ENCODE measurements at places on chromosomes 1 and 21. TPM values are rescaled to one million over a fixed set of nuclear protein-coding genes. Genes with fewer than 3 reads are reported as not detected.

Gene C1orf94
- total RNA-seq, result not detected

Gene ILDR2
- 0.14 TPM for total RNA-seq

Gene PEAR1
- 3.8 TPM for total RNA-seq

Gene MYCL
- total RNA-seq, result 1.7 TPM

Gene TIAM1
- total RNA-seq, result 1.0 TPM

Gene UBL4B
- 0.20 TPM for total RNA-seq

Gene OR2M3
- total RNA-seq, result not detected

Gene MYOG
- total RNA-seq, result 336 TPM

Gene CYP2J2
- total RNA-seq, result 21.7 TPM

Gene DIRAS3
- total RNA-seq, result 0.64 TPM

Gene ZSWIM5
- total RNA-seq, result 0.50 TPM

Gene NR1I3
- total RNA-seq, result not detected

Gene TLCD4
- total RNA-seq, result 23.4 TPM

Gene GJB4
- not detected for total RNA-seq

Gene LEFTY2
- 0.42 TPM for total RNA-seq

Gene COL9A2
- 0.15 TPM for total RNA-seq

Gene RC3H1
- 30.9 TPM for total RNA-seq

Gene OR2L8
- not detected for total RNA-seq

Gene FCAMR
- total RNA-seq, result not detected

Gene TDRKH
- 4.1 TPM for total RNA-seq

Gene ATG4C
- 6.1 TPM for total RNA-seq

Gene B3GALT2
- 0.19 TPM for total RNA-seq

Gene DAB1
- total RNA-seq, result 0.13 TPM

Gene FMO1
- total RNA-seq, result not detected

Gene PTPRU
- total RNA-seq, result 51.4 TPM

Gene COL11A1
- not detected for total RNA-seq

Gene OR2T11
- total RNA-seq, result not detected

Gene EPS8L3
- total RNA-seq, result not detected

Gene YBEY
- 6.8 TPM for total RNA-seq

Gene HES3
- total RNA-seq, result not detected

Gene MXRA8
- 7.2 TPM for total RNA-seq

Gene PPIAL4G
- total RNA-seq, result not detected

Gene DPT
- 39.4 TPM for total RNA-seq

Gene HOOK1
- 0.34 TPM for total RNA-seq

Gene RSPH1
- not detected for total RNA-seq

Gene OR2M7
- not detected for total RNA-seq

Gene GNAT2
- total RNA-seq, result not detected

Gene CD2
- total RNA-seq, result 0.62 TPM

Gene FAM167B
- 6.2 TPM for total RNA-seq

Gene TNFRSF4
- total RNA-seq, result 4.6 TPM

Gene ADAMTS5
- total RNA-seq, result 4.3 TPM

Gene CD34
- 18.7 TPM for total RNA-seq

Gene BCAN
- 0.27 TPM for total RNA-seq

Gene NGF
- 0.28 TPM for total RNA-seq

Gene C1orf185
- total RNA-seq, result not detected

Gene GJA9
- not detected for total RNA-seq

Gene USP24
- 67.9 TPM for total RNA-seq

Gene AVPR1B
- not detected for total RNA-seq

Measured in psoas muscle (tissue), 8 donors.